ENCODE measurements at places on chromosomes 3 and 15.

- no peak for DNase-seq
Observed at GRCh38 chr3:79467721-79468120, 300.1 kb downstream of the ROBO1 start.

DNA sequence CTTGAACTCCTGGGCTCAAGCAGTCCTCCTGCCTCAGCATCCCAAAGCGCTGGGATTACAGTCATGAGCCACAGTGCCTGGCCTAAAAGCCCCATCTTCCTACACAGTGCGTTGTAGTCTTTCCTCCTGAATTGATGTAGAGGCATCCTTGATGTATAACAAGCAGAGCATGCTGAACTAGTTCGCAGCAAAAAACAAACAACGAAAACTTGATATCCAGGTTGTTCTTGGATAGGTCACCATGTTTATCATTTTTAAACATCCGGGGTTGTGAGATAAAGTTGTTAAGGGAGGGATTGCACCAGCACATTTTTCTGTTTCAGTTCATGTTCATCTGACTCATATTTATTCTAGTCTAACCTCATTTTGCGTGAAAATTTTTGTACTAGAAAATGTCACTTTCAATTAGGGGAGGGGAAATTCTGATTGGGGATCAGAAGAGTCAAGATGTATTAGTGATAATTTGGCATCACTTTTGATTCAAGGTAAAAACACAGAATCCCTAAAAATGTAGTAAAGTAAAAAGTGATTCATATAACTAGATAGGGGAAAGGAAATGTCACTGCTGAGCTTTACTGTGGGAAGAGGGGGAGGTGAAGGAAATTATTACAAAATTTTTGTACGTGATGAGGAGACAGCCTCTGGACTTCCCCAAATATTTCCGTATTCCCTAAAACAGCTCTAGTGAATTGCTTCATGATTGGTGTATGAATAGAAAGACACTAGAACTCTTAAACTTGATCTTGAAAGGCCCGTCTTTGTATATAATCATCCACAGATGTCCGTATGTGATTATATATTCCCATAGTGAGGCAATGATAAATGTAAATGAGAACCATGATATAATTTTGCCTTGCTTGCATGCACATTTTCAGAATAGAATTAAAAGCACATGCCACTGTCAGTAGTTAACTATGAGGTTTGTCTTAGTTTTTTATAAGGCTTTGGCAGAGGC is 22.9 kb downstream of the RAB8B start:
- no peak for DNase-seq

DNA sequence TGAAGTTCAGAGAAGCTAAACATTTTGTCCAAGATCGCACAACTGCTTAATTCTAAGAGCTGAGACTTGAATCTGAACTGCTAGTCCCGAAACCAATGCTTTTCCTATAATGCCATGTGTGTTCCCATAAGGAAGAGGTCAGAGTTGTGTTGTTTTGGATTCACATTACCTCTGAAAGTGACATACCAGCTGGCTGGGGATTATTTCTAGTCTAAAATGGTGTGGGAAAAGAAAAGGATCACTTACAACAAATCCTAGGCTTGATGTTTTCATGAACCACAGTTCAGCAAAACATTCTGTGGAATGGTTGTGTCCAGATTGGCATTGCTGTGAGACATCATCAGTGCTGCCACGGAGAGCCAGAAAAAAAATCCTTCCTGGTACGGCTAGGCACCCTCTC is 35.0 kb upstream of the LRRC3B start:
- no peak for DNase-seq

DNA sequence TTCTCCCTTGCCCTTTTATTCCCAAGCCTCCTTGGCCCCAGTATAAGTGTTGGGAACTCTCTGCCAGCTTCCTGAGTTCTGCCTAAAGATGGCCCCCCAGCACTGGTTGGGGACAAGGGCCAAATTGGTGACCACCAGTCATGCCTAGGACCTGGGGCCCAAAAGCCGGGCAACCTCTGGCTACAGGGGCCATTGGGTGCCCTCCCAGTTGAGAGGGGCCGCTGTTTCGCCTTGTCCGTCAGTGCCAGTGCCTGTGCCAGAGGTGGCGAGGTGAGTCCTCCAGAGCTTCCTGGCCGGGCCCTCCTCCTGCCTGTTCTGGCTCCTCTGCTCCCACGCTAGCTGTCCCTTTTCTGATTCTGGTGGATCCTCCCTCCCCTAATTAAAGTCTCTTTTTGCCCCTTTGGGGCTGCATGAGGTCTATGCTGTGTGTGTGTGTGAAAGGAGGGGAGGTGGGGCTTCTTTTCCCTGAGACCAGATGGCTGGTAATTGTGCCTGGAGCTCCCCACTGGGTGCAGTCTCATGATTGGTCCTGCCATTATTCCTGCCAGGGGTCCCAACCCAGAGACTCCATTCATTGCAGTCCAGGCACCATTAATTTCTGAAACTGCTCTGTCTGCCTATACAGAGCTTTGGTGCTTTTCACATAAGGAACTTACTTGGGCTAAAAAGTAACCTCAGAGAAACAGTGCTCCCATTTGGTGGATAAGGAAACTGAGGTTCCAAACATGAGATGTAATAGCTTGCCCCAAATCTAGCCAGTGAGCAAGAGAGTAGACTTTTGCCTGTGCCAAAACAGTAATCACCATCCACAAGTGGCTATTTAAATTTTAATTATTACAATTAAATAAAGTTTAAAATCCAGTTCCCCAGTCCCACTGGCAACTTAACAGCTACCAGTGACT is 3.1 kb upstream of the TTLL3 start:
- no peak for DNase-seq

DNA sequence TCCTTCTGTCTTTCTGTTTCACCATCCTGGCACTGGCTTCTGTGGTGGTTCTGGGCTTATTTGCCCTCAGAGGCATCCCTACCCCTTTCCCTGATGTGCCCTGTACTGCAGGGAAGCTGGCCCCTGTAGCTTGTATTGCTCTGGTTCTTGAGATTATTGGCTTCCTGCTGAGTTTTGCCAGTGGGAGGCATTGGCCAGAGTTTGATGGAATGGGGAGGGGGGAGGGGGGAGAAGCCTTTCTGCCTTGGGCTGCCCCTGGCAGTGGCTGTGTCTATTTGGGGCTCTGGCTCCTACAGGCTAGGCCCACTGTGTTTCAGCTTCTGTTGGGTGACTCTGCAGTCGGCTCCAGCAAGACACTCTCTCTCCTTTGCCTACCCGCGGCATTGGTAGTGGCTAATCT is 41.6 kb upstream of the SEMA6D start:
- no peak for DNase-seq

DNA sequence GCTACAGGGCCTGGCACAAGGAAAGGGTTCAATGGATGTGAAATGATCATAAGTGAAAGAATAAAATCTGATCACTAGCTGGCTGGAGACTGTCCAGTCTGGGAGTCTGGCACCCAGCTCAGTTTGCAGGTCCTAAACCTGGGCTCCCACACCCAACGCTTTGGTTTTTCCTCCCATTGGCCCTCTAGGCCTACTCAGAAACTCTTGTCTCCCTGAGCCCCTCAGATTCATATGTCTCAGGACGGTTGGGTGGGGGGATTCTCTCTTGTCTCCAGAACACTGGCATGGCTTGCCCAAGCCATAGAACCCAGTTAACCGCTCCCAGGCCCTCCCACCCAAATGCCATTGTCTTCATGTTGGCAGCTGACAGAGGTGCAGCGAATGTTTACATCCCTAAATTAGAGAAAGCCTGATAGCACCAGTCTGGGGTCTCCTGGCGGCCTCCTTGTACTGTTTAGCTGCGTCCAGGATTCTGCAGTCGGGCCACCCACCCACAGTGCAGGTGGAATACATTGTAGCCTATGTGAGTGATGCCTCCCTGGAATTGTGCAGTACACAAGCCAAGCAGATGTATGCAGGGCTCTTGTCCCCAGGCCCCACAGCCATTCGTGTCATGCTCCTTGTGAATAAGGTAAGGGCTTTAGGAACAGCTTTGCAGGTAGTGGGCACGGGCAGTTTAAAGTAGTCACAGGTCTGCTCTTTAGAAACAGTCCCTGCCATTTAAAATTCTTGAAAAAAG is 266.3 kb downstream of the XXYLT1 start:
- no peak for DNase-seq

- no peak for DNase-seq
Observed at GRCh38 chr3:192897005-192897404, 20.7 kb downstream of the MB21D2 start.

- DNase-seq = no peak
Observed at GRCh38 chr15:48066456-48066855, 54.3 kb upstream of the SLC24A5 start.

DNA sequence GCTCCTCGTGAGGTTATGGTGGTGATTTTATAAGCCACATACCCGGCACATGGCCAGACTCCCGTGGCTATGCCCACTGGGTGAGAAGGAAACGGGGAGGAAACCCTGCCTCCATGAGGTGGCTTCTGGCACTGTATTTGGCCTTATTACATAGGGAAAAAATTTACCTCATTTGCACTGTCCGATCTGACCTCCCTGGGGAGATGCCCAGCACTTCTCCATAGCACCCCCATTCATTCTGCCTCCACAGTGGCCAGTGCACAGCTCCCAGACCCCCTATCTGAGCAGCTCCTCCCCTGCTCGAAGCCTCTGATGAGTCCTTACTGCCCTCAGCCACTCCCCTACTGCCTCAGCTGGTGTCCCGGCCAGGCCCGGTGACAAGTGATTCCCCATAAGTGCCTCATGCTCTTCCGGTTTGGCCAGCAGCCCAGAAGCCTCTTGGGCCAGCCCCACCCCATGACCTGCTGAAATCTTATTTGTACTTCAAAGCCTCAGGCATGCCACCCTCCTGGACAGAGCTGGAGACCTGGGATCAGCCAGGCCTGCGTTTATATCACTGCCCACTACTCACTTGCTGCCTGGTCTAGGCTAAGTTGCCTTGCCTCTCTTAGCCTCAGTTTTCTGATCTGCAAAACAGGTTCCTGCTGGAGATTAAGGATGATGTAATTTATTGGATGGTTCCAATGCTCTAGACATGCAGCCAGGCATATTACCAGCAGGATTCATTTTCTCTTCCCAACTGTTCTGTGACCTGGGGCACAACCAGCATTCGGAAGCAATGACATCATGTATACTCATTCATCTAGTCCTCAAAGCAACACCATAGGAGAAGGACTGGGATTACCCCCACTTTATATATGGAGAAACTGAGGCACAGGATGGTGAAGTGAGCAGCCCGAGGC is 30.6 kb upstream of the SLC6A6 start:
- DNase-seq = no peak

DNA sequence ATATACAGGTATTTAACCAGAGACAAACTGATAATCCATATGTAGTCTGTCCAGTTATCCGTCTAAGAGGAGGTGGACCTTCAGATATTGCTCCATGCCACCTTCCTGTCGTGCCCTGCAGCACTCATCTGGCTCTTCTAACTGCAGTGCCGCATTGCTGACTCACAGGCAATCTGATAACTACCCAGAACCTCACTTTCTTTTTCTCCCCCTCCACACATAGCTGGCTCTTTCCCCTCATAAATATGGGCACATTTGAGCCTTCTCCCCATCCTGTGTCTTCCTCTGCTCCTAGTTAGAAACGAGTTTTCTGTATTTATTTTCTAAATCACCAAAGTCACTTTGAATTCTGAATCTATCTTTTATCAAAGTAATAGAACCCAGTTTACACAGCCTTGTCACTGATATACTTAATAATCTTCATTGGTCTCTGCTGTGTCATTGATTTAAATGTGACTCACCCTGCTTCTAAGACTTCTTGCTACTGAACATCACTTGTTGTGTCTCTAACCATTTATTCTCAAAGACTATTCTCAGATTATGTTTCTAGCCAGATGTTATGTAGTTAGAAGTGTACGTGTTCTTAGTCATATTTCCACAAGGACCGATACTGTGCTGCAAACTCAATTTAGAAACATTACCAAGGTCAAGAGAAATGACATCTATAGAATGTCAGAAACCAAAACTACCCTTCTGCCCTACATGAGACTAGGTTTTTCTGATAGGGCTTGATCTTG is 17.4 kb upstream of the KCNMB2 start:
- DNase-seq = no peak

DNA sequence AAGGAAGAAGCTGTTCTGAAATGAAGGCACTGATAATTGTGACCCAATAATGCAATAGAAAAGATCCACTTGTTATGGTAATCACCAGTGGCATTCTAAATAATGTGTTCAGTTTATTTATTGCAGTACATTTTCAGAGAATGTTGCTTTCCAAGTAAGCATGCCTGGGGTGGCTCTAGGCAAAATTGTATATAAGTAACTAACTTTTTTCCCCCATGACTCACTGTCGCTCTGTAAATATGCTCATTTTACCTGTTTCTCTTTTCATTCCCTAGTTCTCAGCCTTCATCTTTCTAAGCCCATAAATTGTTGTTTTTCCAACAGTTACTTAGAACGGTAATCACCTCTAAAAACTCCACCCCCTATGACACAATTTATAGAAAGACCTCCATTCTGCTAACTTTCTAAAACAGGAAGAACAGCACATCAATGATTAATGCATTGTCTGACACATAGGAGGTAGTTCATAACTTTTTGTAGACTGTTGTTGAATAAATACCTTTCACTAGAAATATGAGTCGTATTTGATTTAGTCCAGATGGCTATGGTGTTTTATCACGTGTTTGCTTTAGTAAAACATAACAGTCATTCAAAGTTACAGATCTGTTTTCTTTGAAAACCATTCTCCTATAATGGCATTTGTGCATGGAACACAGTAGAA is 143.1 kb downstream of the LSAMP start:
- no peak for DNase-seq

DNA sequence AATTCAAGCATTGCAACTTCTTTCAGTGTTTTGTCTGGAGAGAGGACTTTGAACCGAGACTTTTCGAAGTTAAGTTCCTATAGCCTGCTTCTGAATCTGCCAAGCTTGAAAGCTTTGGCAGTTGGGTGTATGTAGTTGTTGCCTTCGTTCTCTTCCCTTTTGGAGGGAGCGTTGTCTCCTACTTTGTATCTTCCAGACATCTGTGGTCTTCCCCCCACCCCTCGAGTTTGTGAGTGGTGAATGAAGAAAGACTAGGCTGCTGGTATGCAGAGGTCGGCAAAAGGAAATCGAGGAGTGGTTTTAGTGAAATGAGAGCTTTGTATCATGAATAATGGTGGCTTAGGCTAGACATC is 1.3 kb downstream of the CTNNB1 start:
- peak; percentile 61 for DNase-seq

DNA sequence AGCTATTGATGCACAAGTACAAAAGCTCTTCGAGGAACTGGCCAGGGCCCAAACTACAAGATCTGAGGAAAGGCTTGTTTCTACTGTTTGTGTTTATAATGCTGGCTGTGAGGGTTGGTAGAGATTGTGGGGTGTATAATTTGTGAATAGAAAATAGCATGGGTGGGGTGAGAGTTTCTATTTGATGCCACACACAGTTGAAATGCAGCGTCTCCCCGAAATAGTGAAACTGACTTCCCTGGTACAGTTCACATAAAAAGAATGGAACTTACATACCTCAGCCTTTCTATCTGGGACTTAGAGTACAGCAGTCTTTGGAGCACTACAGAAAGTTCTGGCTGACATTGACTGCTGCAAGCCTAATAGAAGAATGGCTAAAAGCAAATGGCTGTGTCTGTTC is 91.3 kb downstream of the DTWD1 start:
- no peak for DNase-seq

All from G401 (cell line).